AG04449 (cell line): ENCODE measurements at places on chromosomes 3 and 15.

DNA sequence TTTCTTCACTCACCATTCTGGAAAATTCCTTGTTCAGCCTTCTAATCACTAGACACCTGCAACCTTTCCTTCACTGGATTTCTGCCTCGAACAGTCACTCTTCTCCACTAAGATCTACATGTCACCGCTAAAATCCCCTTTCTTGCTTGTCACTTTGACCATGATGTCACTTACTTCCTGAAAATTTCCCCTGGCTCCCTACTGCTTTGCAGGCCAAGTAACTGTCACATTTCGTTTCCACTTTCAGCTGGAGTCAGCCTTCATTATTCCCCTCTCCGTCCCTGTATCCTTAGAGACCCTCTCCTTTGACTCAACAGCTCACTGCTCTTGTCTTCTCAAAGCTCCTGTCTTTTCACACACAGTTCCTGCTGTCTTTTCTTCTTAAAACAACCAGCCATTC, 15.9 kb downstream of the CHL1 start:
- no peak for DNase-seq

GRCh38 chr3:197309528-197310361, 11.3 kb upstream of the DLG1 start:
- DNase-seq, result peak; percentile 89

DNA sequence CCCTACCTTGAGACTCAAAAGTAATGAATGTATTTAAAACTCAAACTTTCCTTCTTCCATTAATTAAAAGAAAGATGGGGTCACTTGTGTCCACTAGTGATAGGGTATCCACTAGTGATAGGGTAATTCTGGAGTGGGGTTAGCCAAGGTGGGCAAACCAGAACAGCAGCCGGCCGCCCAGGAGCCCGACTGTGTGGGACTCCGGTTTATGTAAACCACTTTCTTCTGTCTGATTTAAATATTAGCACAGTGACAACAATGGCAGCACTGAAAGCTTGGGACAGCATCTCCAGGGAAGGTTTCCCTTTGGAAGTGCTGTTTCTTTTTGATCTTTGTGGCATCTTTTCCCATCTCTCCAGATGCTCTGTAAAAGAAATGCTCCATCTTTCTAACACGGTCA, 722 bp downstream of the MYZAP start:
- no peak for DNase-seq

GRCh38 chr3:148255981-148256969, 441.4 kb upstream of the AGTR1 start:
- no peak for DNase-seq

DNA sequence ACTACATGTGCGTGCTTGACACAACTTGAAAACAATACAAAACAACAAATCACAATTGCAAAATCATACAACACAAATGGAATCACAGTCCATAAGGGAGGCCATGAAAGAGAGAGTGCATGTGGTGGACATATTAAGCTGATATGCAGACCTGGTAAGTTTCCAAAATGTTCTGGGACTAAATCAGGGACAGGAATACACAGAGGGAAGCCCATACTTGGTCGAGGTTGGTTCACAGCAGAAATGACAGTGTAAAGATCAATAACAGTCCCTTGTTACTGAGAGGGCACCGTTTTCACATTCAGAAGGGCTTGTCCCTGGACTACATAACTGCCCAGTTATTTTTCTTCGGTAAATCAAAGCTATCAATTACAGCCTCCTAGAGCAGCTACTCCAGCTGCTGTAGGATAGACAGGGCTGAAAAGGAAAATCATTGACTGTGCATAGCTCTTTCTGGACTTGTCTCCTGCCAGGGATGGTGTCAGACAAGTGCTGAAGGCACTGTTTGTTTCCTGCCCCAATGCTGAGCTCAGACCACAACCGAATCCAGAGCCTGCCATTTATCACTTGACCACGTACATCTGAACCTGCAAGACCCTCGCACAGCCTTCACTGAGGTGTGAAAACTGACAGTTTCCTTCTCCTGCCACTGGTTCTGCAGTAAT, 79.5 kb upstream of the KCNMB2 start:
- DNase-seq, result no peak

- DNase-seq, result no peak
These were observed 80.1 kb upstream of the STT3B start for GRCh38 chr3:31452495-31453106.

GRCh38 chr3:14867936-14868570, 49.3 kb downstream of the FGD5 start:
- DNase-seq, result no peak

- no peak for DNase-seq
These were observed 193.8 kb upstream of the PPP2R3A start for GRCh38 chr3:135771760-135772159.

GRCh38 chr3:142134799-142135325, 14.5 kb downstream of the TFDP2 start:
- no peak for DNase-seq

GRCh38 chr3:123833398-123833785, 50.7 kb downstream of the MYLK start:
- no peak for DNase-seq

DNA sequence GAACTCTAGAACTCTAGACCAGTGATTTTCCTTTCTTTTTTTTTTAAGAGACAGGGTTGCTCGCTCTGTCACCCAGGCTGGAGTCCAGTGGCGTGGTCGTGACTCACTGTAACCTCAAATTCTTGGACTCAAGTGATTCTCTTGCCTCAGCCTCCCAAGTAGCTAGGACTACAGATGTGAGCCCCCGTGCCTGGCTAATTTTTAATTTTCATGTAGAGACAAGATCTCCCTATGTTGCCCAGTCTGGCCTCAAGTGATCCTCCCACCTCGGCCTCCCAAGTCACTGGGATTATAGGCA, 359.6 kb downstream of the SHQ1 start:
- no peak for DNase-seq

GRCh38 chr3:30614943-30615342, 8.5 kb downstream of the TGFBR2 start:
- DNase-seq, result no peak

DNA sequence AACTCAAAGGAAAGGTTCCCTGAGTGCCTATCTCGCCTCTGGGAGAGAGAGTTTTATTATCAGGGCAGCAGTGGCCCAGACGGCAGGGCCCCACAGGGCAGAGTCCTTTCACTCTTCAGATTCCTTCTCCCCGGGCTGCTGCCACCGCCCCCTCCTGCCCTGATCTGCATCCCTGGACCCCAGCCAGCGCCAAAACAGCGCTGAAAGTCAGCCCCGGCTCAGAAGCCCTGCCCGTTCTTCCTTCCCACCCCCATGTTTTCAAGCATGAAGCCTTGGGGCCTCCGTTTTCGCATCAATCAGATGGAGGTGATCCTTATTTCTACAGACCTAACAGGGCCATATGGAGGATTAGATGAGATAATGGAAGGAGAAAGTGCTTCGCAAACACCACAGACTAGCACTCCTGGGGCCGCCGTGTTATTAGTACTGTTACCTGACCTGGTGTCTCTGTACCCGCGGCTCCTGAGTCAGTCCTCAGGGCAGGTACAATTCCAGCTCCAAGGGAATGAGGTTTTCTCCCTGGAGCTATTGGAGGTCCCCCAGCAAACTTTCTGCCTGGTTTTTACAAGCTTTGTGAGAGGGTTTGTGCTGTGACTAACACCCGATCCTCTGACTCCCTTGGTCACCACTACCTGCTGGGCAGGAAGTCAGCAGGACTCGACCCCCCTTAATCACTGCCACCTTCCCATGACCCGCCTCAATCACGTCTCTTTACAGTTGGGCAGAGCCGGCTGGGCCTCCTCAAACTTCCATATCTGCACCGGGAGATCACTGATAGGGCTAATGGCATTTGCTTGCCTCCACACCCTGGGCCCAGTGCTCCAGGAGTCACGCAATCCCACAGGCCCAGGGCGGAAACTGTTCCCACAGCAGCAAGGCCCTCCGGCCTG, 39.5 kb upstream of the TSEN2 start:
- DNase-seq, result no peak

DNA sequence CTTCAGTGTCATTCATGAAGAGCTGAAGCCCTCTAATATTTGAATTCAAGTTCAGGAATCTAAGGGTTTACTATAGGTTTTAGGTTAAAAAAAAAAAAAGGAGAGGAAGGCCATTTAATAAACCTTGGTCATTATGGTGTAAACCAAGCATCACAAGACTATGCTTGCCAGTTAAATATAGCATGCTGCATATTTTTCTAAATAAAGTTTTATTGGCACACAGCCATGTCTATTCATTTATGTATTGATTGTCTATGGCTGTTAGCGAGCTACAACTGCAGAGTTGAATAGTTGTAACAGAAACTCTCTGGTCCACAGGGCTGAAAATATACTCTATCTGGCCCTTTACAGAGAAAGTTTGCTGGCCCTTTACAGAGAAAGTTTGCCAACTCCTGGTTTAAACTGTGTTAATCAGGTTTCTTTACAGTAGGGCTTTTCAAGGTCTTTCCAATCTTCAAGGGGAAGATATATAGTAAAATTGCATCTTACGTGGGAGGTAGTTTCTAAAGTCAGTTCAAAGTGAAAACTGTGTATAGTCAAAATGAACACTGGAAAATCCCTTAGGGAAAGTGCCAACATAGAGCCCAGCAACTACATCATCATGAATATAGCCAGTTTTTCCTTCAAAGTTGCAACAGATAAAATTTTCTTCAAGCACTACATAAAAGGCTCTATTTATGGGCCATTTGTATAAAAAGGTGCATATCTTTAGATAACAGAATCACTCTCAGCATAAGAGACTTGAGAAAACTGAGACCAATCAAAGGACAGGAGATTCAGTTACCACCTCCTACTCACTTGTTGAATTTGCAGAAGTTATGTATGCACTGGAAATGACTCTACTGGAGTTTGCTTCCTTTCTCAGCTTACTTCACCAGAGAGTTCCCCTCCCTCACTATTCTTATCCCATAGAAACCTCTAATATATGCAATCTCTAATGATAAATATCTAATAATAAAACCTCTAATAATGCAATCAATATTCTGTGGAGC, 49.7 kb upstream of the FRMD4B start:
- no peak for DNase-seq

GRCh38 chr3:169150920-169151319, 512.6 kb downstream of the MECOM start:
- no peak for DNase-seq

DNA sequence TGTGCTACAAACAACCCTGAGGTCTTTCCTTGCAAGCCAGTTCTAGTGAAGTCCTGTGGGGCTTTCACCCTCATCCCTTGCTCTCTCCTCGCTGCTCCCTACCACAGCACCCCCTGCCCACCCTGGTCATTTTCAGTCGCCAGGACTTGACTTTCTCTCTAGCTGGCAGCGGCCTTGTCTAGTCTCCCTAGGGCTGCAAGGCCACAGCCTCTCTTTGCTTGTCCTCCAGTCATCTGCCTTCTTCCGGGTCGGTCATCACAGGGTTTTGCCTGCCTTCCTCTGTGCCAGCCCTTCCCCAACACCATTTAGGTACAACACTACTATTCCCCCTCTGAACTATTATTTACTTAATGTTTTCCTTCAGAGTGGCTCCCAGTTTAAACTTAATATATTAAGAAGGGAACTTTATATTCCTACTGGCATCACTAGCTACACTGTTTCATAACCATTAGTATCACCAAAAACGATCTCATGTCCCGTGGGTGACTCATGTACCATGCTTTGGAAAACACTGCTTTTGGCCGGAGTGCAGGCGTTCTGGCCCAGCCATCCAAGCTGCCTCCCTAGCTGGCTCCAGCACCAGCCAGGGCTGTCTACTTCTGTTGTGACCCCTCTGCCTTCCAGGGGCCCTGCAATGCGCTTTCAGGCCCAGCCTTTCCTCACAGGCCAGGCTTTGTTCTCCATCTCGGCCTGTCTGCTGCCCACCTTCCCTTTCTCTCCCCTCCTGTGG, 21.4 kb downstream of the FAH start:
- DNase-seq, result peak; percentile 50

- no peak for DNase-seq
These were observed 209.8 kb downstream of the PLCL2 start for GRCh38 chr3:17094551-17094950.

GRCh38 chr3:106135451-106136160, 266.8 kb upstream of the CBLB start:
- DNase-seq, result no peak

DNA sequence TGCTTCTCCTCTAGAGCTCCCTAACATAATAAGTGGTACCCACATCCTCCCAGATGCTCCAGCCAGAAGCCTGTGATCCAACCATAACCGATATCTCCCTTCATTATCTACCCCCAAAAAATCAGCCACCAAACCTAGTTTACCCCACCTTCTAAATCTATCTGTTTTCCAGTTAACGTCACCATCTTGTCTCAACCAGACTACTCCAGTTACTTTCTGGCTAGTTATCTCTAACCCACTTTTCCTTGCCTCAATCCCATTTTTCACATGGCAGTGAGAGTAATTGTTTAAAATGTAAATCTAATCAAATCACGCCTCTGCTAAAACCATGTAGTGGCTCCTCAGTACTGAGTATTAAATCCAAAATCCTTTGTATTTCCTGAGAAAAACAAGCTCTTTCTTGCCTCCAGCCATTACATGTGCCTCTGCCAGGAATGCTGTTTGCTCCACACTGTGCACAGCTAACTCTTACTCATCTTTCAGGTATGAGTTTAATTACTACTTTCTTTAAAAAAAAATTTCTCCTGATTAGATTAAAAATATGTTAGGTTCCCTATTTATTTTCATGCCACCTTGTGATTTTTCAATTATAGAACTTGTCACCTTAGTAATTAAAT, 15.4 kb downstream of the CCDC54 start:
- peak; percentile 41 for DNase-seq

DNA sequence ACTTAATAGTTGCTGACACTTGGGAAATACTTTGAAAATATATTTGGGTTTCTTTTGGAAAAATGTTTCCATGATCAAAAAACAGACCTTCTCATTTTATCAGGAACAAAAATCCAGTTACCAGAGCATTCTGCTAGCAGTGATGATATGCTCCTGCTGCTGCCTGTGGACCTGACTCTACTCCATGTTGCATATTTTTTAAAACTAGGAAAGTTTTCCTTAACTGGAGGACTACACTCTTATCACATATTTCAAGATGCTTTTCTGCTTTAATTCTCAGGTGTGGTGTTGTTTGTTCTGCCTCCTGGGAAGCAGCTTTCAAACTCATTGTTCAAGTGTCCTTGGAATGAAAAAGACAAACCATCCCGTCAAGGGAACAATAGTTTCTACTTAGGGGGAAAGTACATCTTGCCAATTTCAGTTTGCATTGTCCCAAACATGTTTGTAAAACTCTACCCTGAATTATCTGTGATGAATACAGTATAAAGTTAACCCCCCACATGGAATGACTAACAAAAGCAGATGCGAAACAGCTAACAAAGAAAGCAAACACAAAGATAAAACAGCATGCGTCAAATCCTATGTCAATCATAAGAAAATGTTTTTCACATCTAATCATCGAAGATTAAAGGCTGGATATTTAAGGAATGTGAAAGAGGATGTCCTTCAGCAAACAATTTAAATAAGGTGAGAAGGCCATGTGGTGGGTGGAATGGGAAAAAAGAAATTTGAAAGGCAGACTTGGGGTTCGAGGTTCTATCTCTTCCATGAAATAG, 40.1 kb upstream of the PSMD6 start:
- DNase-seq, result no peak

- no peak for DNase-seq
These were observed 74.7 kb downstream of the DCUN1D1 start for GRCh38 chr3:182905623-182906022.

GRCh38 chr15:29750754-29751153, 71.5 kb downstream of the TJP1 start:
- DNase-seq, result no peak

GRCh38 chr15:65993762-65994161, 124.5 kb downstream of the RAB11A start:
- DNase-seq, result no peak
